ENCODE measurements at places on chromosomes 16 and 17. TPM values are rescaled to one million over a fixed set of nuclear protein-coding genes. Genes with fewer than 3 reads are reported as not detected.

The ITGA2B gene
- 0.14 TPM for total RNA-seq

GRCh38 chr17:40846515-40847144 lies 20.4 kb downstream of the KRT12 start:
- DNase-seq: no peak

DNA sequence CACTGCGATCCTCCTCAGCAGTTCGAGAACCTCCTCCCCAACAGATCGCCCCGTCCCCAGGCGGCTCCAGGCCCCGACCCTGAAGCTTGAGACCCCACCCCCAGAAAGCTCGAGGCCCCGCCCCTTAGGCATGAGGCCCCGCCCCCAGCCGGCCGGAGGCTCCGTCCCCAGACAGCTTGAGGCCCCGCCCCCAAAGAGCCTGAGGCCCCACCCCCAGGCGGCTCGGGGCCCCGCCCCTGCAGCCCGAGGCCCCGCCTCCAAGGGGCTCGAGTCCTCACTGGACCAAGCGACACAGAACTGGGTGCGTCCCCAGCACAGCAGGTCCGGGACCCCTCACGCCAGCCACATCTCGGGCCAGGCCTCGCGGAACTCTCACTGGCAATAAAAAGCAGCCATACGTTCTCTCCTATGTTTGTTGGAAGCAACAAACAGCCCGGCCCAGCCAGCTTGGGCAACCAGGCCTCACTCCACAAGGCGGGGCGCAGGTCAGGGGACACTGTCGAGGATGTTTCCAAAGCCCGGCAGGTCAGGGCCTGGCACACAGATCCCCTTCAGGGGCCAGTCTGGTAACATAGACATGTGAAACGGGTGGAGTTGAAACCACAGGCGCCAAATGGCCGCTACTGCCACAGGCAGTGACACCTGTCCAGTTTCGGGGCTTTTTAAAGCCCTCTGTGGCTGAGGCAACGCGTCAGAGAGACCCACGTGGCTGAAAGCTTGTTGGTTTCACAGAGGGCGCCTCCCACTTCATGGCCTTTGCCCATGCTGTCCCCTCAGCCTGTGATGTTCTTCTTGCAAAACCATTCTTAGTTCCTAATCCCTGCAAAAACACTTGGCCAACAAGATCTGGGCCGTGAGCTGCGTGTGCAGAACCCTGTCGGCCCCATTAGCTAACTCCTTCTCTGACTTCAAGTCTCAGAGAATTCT lies 224.2 kb downstream of the PARN start:
- DNase-seq: no peak

DNA sequence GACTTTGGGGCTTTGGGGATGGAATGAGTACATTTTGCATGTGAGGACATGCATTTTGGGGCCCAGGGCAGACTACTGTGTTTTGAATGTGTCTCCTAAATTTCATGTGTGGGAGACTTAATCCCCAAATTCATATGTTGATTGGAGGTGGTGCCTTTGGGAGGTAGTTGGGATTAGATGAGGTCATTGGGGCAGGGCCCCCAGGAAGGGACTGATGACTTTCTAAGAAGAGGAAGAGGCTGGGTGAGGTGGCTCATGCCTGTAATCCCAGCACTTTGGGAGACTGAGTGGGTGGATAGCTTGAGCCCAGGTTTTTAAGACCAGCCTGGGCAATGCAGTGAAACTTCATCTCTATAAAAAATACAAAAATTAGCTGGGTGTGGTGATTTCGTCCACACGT lies 42.8 kb upstream of the RAI1 start:
- DNase-seq: no peak

The FBXW10 gene
- total RNA-seq: not detected

The PRR15L gene
- 3.5 TPM for total RNA-seq

GRCh38 chr17:46908068-46908737 lies 14.8 kb upstream of the GOSR2 start:
- DNase-seq: no peak

The PSMB10 gene
- 54.1 TPM for total RNA-seq

DNA sequence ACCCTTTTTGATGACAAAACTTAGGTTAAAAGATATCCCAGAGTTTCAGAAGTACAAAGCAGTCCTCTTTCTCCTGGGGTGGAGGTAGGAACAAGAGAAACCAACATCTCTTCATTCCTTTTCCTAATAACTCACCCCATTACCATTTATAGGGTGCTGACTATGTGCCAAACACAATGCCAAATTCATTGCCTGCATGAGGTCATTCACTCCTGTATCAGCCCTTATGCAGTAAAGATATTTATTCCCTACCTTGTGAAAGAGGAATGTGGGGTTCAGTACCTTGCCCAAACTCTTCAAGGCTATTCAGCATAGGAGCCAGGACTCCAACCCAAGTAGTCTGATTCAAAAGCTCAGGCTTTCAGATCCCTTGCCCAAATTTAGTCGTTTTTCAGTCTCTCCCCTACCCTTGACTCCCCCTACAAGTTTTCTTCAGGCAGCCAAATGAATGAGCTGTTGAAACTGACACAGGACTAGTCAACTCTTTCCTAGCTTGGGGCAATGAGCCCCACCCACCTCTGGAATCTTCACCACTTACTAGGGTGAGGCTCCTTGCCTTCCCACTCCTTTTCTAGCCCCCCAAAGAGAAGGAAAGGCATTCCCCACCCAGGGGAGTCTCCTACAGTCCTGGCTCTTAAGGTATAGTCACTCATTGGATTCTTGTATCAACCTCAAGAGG lies 5.9 kb downstream of the KRT14 start:
- DNase-seq: no peak

The HCRT gene
- not detected for total RNA-seq

The CCDC200 gene
- total RNA-seq: not detected

DNA sequence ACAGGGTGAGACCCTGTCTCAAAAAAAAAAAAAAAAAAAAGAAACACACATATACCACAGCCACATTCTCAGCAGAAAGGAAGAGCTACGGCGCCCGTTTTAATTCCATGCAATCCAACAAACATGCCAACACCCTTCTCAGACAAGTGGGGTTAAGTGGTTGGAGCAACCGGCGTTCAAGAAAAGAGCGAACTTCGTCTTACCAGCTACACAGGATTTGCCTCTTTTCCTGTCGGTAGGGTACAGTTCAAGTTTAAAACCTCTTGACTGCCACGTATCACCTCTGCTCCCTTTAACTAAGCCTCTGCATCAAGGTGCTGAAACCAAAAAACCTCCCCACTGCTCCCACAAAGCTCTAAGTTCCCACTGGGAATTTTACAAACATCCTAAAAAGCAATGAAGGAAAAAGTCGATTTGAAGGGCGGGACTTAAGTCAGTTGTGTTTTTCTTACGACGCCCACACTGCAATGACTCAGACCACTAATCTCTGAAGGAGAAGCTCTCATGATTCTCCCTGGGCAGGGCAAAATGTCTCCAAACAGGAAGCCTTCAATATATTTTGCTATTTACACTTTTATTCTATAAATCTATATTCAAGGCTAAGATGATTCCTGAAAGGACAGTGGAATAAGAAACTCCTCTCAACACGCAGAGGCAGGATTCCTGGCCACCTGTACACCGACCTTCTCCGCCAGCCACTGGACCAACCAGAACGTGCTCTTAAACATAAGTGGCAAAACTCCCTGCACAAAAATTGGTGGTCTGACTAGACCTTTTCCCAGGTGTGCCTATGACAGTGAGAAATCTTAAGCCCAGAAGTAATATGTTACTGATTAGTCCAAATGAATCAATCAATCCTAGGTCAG lies 18.8 kb downstream of the SRP68 start:
- peak; percentile 40 for DNase-seq

DNA sequence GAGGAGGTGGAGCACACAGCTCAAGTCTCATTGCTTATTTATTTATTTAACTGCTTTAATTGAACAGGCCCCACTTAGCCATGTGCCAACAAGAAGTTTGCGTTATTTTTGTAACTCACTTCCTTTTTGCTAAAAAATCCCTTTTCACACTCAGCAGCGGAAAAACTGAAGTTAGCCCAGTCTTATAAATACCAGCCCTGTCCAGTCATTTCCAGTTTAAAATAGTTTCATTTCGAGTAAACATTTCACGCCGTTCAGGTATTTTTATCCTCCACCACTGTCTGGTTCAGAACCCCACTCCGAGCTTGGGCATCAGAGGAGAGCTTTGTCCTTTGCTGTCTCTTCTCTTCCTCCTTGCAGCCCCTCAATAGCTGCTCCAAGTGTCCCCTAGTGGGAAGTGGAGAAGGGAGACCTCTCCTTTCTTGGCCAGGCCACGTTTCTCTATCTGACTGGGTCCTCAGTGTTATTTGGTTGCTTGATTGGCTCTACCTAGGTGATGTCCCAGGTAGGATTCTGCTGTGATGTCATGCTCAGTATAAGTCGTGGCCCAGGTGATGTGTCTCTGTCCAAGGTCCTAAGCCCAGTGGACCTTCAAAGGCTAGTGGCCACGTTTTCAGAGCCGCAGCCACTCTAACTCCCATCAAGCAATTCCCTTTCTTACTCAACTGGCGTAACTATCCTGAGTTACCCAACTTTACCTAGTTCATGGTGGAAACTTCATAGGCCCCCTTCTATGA lies 53.0 kb upstream of the GAS7 start:
- no peak for DNase-seq

The ALOXE3 gene
- total RNA-seq: not detected

The ABCC12 gene
- not detected for total RNA-seq

GRCh38 chr17:61023996-61024395 lies 346.3 kb downstream of the BCAS3 start:
- DNase-seq: no peak

The STX8 gene
- 69.5 TPM for total RNA-seq

GRCh38 chr16:53457670-53458069 lies 23.4 kb downstream of the RBL2 start:
- DNase-seq: no peak

DNA sequence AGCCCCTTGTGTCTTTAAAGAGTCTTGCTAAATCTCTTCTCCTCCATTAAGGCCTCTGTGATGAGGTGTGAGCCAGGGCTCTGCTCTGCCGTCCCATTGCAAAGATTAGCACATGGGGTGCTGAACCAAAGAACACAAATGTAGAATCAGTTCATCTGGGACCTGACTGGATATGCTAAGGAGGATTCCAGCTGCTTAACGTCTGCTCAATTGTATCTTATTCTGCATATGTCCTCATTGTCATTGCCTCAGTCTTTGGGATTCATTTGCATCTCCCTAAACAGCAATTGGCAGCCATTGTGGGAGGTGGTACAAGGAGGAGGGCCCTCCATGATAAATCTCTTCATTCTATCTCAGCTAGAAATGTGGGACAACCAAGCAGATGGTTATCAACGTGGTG lies 106.3 kb upstream of the ADAMTS18 start:
- no peak for DNase-seq

The HBA1 gene
- not detected for total RNA-seq

The SCARF1 gene
- total RNA-seq: 19.8 TPM

- DNase-seq: no peak
Measured at GRCh38 chr16:49275870-49276269, 5.8 kb downstream of the CBLN1 start.

The MGAT5B gene
- total RNA-seq: 7.5 TPM

The PIGQ gene
- total RNA-seq: 60.9 TPM

- no peak for DNase-seq
Measured at GRCh38 chr17:21242026-21242697, 11.0 kb downstream of the NATD1 start.

DNA sequence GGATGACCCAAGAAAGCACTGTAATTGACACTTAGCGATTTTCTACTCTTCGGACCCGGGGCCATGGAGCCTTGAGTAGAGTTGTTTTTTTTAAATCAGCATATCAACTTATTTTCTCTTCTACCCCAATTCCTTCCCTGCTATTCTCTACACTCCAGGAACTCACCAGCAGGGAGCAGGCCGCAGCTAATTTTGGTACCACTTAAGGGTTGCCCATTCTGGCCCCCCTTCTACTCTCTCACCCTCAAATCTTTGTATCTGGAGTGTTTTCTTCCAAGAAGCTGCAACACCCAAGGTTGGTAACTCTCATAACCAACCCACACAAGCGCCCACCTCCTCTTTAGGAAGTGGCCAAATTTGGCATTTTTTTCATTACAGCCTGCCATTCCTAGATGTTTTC lies 5.5 kb upstream of the ERAL1 start:
- DNase-seq: no peak

DNA sequence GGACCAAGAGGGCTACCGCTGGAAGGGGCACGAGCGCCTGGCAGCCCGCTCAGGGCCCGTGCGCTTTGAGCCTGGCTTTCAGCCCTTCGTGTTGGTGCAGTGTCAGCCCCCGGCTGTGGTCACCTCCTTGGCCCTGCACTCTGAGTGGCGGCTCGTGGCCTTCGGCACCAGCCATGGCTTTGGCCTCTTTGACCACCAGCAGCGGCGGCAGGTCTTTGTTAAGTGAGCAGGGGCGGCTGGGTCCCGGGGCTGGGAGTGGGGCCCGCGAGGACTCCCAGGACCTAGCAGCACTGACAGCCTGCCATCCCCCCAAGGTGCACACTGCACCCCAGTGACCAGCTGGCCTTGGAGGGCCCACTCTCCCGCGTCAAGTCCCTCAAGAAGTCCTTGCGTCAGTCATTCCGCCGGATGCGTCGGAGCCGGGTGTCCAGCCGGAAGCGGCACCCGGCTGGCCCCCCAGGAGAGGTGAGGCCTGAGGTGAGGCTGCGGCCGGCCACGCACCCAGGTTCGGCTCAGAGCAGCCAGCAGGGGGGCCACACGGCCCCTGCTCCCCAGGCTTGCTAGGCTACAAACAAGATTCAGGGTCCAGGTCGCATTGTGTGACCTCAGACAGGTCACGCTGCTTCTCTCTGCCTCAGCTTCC lies 17.4 kb upstream of the MYO15B start:
- no peak for DNase-seq

The TMEM235 gene
- total RNA-seq: not detected

The MBTPS1 gene
- 56.2 TPM for total RNA-seq

The CHST5 gene
- not detected for total RNA-seq

The GRAPL gene
- total RNA-seq: not detected

- no peak for DNase-seq
Measured at GRCh38 chr17:39000021-39000601, 32.9 kb upstream of the FBXO47 start.

DNA sequence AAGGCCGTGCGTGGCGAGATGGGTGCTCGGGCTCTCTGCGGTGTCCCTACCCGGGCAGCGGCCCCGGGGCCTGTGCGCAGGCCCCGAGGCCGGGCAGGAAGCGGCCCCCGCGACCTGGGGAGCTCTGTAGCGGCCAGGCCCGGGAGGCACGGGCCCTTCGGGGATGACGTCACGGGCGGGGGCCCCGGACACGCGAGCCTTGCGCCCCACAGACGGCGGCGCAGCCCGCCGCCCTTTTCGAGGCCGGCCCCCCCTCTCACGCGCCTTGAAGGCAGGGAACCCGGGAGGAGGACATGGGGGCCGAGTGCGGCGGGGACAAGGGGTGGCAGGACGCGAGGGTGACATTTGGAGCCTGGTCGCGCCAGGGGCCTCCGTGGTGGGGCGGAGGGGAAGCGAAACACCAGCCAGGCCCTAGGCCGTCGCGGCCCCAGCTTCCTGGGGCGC lies 1.1 kb downstream of the RAI1 start:
- no peak for DNase-seq

The ZNF174 gene
- 13.7 TPM for total RNA-seq

The TMEM204 gene
- not detected for total RNA-seq

The TNFRSF13B gene
- total RNA-seq: not detected

DNA sequence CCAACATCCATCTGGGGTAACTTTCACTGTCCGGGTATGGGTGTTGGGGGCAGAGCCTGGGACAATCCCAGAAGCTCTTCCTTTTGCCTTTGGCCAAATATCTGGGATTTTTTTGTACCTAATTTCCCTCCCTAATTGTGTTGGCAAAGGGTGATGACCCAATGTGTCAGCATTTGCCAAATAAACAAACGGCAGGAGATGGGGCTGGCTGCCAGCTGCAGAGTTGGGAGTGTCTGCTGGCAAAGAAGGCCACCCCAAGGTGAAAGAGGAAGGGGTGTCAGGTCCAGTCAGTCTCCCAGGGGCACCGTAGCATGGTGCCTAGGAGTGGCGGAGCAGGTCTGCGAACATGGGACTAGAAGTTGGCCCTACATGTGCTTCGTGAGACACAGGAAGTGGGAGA lies 73.0 kb downstream of the SLC6A2 start:
- no peak for DNase-seq

GRCh38 chr17:44556832-44557606 lies at the start of gene FZD2:
TSS of gene FZD2 (plus strand) at chr17:44557484. CDS start at chr17:44557689, 205 bp downstream.
- peak; percentile 60 for DNase-seq
